ENCODE measurements at places on chromosomes 5 and 9. TPM values are rescaled to one million over a fixed set of nuclear protein-coding genes. Genes with fewer than 3 reads are reported as not detected.

Gene PCDHA9
- total RNA-seq = 0.14 TPM

Gene ZDHHC11
- total RNA-seq = 8.9 TPM

Gene IL7R
- 5.3 TPM for total RNA-seq

Gene GNA14
- total RNA-seq = 5.2 TPM

Gene HARS1
- 48.2 TPM for total RNA-seq

Gene PCDHAC2
- 0.32 TPM for total RNA-seq

Gene IL13
- total RNA-seq = not detected

Gene OBP2B
- total RNA-seq = not detected

Gene ADAMTSL2
- total RNA-seq = 11.3 TPM

Gene ARL10
- total RNA-seq = 15.2 TPM

Gene ANKRD34B
- total RNA-seq = not detected

Gene RIC1
- 25.2 TPM for total RNA-seq

Gene NIM1K
- 0.83 TPM for total RNA-seq

Gene TMEFF1
- 1.5 TPM for total RNA-seq

Gene PCDHGA1
- 0.93 TPM for total RNA-seq

Gene ADGRV1
- total RNA-seq = 0.19 TPM

Gene ANKRD31
- total RNA-seq = 0.42 TPM

Gene CDKN2A
- total RNA-seq = 1.4 TPM

Gene ANKRD33B
- total RNA-seq = 3.9 TPM

Gene MAP1B
- 479 TPM for total RNA-seq

Gene DOCK8
- 20.6 TPM for total RNA-seq

Gene OR2Y1
- total RNA-seq = not detected

Gene AQP7
- 4.6 TPM for total RNA-seq

Gene LRRC19
- not detected for total RNA-seq

Gene C5orf22
- total RNA-seq = 21.3 TPM

Gene EDIL3
- total RNA-seq = 117 TPM

Gene PCDHB10
- total RNA-seq = 3.8 TPM

Gene SH3RF2
- 4.5 TPM for total RNA-seq

Gene NRG2
- 0.90 TPM for total RNA-seq

Gene UGT3A1
- not detected for total RNA-seq

Gene CTNND2
- total RNA-seq = 0.46 TPM

Gene TRAF1
- 10.2 TPM for total RNA-seq

Gene PCDHA13
- not detected for total RNA-seq

Gene SEC24A
- total RNA-seq = 27.4 TPM

Gene IFNK
- not detected for total RNA-seq

Gene SLC6A19
- total RNA-seq = not detected

Gene FRMPD1
- total RNA-seq = not detected

Gene RMRP
- 21,166 TPM for total RNA-seq

Gene GPR150
- total RNA-seq = 0.23 TPM

Gene GPRIN1
- total RNA-seq = 0.37 TPM

Gene SOHLH1
- total RNA-seq = not detected

Gene PLPPR1
- not detected for total RNA-seq

Gene CCDC112
- total RNA-seq = 5.8 TPM

Gene GABRA1
- total RNA-seq = not detected

Gene FST
- 18.3 TPM for total RNA-seq
